SJCRH30 (cell line): ENCODE measurements at places on chromosomes 7 and 10. TPM values are rescaled to one million over a fixed set of nuclear protein-coding genes. Genes with fewer than 3 reads are reported as not detected.

DNA sequence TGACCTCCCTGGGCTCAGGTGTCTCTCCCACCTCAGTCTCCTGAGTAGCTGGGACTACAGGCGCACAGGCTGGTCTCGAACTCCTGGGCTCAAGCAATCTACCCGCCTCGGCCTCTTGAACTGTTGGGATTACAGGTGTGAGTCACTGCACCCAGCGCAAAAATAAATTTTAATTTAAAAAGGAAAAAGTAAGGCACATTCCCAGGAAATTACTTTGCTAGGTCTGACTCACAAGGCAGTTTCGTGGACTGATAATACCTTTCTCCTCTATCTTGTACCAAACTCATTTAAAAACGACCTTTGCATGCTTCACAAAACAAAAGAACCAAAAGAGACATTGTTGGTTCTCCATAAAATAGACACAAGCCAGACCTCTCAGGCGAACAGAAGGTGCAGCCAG is 29.7 kb downstream of the PARP12 start:
- H3K27me3 ChIP-seq, result peaks cover 3% of the 10 kb centered on the region; the same call in 1 of the 2 replicates
- H3K4me3 ChIP-seq, result no peak overlapping the region
- H3K36me3 ChIP-seq, result no peaks in the 10 kb centered on the region
- no peak for DNase-seq
- no peaks in the 10 kb centered on the region for H3K4me1 ChIP-seq
- H3K27ac ChIP-seq, result no peak overlapping the region

DNA sequence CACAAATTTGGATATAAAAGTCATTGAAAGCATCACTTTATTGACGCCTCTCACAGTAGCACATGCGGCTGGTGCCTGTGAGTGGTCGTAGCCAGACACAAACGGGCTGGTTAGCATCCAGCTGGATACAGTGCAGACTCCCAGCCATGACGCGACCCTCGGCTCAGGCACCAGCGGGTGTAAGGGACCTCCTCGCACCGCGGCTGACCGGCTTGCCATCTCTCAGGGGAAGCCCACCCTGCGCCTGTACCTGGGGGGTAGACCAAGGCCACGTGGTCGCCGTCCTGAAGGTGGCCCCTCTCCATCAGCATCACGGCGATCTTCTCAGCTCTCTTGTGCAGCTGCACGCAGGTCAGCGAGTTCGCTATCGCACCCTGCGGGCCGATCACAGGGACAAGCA is 213.8 kb downstream of the ZMYND11 start:
- H3K27ac ChIP-seq, result no peak overlapping the region
- H3K4me3 ChIP-seq, result no peak overlapping the region
- H3K36me3 ChIP-seq, result no peaks in the 10 kb centered on the region
- H3K4me1 ChIP-seq, result no peaks in the 10 kb centered on the region
- H3K27me3 ChIP-seq, result no peaks in the 10 kb centered on the region

DNA sequence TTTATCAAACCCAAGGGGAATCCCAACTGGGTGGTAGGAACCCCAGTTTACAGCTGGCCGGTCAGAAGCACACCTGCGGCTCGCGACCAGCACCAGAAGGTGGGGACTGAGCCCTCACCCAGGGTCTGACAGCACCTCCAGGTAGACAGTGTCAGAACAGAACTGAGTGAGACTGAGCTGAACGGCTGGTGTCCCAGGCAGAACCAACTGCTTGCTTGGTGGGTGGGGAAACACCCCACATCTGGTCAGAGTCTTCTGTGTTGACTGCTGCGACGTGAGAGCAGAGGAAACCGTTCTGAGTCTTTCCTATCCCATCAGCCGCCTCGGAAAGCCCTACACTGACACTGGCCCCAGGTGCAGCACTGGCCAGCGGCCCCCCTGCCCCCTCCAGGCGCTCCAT is 160.7 kb downstream of the MAD1L1 start:
- H3K4me3 ChIP-seq, result no peak overlapping the region
- H3K4me1 ChIP-seq, result no peaks in the 10 kb centered on the region
- no peak overlapping the region for H3K27ac ChIP-seq
- DNase-seq, result no peak

GRCh38 chr7:74527842-74528241 is 74.1 kb downstream of the GTF2IRD1 start:
- H3K27me3 ChIP-seq, result no peaks in the 10 kb centered on the region
- H3K27ac ChIP-seq, result no peak overlapping the region
- no peaks in the 10 kb centered on the region for H3K4me1 ChIP-seq

- H3K4me1 ChIP-seq, result no peaks in the 10 kb centered on the region
- no peak for DNase-seq
- no peaks in the 10 kb centered on the region for H3K27me3 ChIP-seq
Measured at GRCh38 chr10:7048061-7048460, 362.8 kb downstream of the SFMBT2 start.

DNA sequence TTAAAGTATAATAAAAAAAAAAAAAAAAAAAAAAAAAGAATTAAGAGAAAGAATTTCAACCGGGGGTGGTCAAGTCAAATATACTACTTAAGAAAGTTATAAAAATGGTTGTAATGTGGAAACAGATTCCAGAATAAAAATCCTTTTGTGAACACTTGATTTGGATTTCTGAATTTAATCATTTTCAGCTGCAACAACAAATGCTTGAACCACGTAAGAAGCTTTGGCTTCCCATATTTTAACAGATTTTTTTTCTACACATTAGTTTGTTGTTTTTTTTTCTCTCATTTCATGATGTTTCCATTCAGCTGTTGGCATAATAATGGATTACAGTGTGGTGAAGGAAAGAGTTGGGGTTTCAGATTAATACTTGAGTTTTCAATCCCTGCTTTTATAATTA is 137.3 kb upstream of the AGR3 start:
- H3K4me1 ChIP-seq, result peaks cover 15% of the 10 kb centered on the region
- H3K4me3 ChIP-seq, result no peak overlapping the region
- no peaks in the 10 kb centered on the region for H3K27me3 ChIP-seq
- H3K36me3 ChIP-seq, result no peaks in the 10 kb centered on the region
- DNase-seq, result no peak
- H3K27ac ChIP-seq, result no peak overlapping the region

DNA sequence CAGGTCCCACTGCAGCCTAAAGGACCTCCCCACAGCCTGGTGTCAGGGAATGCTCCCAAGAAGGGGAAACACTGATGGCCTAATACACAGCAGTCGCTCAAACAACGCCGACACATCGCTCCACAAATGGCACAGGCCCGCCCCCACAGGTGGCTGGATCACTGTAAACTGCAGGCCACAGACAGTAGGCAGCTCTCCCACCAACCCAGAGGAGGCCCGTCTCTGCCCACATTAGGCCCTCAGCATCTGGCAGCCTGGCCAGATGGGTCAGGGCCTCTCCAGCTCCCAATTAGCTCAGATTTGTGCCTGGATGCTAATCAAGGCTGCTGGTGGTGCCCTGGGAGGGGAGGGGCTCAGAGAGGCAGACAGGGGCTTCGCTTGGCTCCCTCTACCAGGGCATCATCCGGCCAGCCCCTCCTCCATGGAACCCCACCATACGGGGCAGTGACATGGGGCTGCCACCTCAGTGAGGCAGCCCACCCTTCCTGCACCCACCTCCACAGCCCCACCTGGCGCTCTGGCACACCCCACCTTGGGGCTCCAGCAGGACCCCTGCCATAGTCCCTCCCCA is 42.7 kb downstream of the CAMK2B start:
- H3K4me1 ChIP-seq, result no peaks in the 10 kb centered on the region

DNA sequence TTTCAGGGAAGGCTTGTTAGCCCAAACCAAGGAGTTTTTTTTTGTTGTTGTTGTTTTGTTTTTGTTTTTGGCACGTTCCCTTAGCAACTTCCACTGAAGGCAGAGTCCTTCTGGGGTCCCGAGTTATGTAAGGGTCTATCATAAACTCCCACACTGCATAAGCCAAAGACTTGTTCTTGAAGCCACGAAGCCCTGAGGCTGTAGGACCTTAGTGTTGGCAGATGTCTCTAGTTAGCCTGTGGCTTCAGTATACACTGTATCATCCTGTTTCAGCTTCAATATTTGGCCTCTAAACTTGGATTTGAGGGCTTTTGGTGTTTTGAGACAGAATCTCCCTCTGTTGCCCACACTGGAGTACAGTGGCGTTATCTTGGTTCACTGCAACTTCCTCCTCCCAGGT is 13.6 kb downstream of the KPNA7 start:
- H3K27me3 ChIP-seq, result no peaks in the 10 kb centered on the region
- DNase-seq, result no peak
- no peak overlapping the region for H3K4me3 ChIP-seq
- no peaks in the 10 kb centered on the region for H3K36me3 ChIP-seq
- no peaks in the 10 kb centered on the region for H3K4me1 ChIP-seq

- H3K27ac ChIP-seq, result no peak overlapping the region
- H3K27me3 ChIP-seq, result no peaks in the 10 kb centered on the region
- no peak overlapping the region for H3K4me3 ChIP-seq
- H3K4me1 ChIP-seq, result no peaks in the 10 kb centered on the region
- H3K36me3 ChIP-seq, result no peaks in the 10 kb centered on the region
Measured at GRCh38 chr7:133742709-133743538, 384.2 kb upstream of the LRGUK start.

- H3K4me3 ChIP-seq, result no peak overlapping the region
- H3K4me1 ChIP-seq, result no peaks in the 10 kb centered on the region
- peaks cover 72% of the 10 kb centered on the region for H3K36me3 ChIP-seq
- no peak overlapping the region for H3K27ac ChIP-seq
Measured at GRCh38 chr10:997266-998022, 9.2 kb downstream of the GTPBP4 start.

DNA sequence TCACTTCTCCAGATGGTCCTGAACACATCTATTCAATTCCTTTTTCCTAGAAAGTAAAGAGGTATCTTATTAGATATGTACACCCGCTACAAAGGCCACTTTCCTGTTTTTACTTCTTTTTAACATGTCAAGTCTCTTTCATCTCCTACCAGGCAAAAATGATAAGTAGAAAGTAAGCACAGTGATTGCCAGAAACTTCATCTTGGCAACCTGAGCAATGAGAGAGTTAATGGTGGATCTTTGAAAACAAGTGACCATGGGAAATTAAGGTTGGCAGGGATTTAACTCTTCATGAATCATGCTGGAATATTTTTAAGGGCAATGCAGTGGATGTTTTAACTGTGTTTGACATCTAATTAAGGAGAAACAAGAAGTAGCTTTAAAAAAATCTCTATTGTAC is 2.7 kb downstream of the SEMA3A start:
- H3K36me3 ChIP-seq, result no peaks in the 10 kb centered on the region
- H3K27ac ChIP-seq, result no peak overlapping the region
- no peaks in the 10 kb centered on the region for H3K27me3 ChIP-seq
- H3K4me3 ChIP-seq, result peak overlapping the region; percentile 78
- DNase-seq, result peak; percentile 29

DNA sequence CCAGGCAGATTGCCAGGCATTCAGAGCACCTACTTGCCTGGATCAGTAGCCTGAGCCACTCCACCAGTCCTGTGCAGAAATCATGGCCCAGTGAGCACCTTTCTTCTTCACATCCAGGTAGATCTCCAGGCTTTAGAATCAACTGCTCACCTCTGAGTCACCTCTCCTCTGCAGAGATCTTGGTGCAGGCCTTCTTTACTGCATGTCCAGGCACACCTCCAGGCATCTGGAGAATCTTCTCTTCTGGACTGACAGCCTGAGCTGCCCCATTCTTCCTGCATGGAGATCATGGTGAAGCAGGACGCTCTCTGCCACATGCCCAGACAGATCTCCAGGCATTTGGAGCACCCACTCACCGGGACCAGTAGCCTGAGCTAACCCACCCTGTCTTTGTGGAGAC is 894.5 kb upstream of the MBL2 start:
- H3K36me3 ChIP-seq, result no peaks in the 10 kb centered on the region
- DNase-seq, result no peak
- no peak overlapping the region for H3K27ac ChIP-seq
- H3K27me3 ChIP-seq, result no peaks in the 10 kb centered on the region
- no peaks in the 10 kb centered on the region for H3K4me1 ChIP-seq

- H3K27ac ChIP-seq, result no peak overlapping the region
- no peaks in the 10 kb centered on the region for H3K4me1 ChIP-seq
- no peaks in the 10 kb centered on the region for H3K36me3 ChIP-seq
- H3K27me3 ChIP-seq, result no peaks in the 10 kb centered on the region
Measured at GRCh38 chr10:78338717-78339116, 305.1 kb downstream of the RPS24 start.

GRCh38 chr10:78932861-78933260 is 135.9 kb upstream of the ZMIZ1 start:
- H3K4me1 ChIP-seq, result peaks cover 10% of the 10 kb centered on the region
- no peak for DNase-seq
- no peaks in the 10 kb centered on the region; the same call in 1 of the 2 replicates for H3K27me3 ChIP-seq
- no peak overlapping the region for H3K27ac ChIP-seq

GRCh38 chr10:11787846-11788245 is 35.3 kb upstream of the PROSER2 start:
- H3K27ac ChIP-seq, result no peak overlapping the region
- H3K4me1 ChIP-seq, result no peaks in the 10 kb centered on the region
- H3K36me3 ChIP-seq, result no peaks in the 10 kb centered on the region
- no peak overlapping the region for H3K4me3 ChIP-seq
- H3K27me3 ChIP-seq, result no peaks in the 10 kb centered on the region

GIMAP4 gene
- total RNA-seq, result not detected in 2 replicates

PON1 gene
- 0.28 and 0.84 TPM in 2 replicates for total RNA-seq

CALHM3 gene
- total RNA-seq, result not detected in 2 replicates
